ENCODE measurements at places on chromosomes 2 and 18.

GRCh38 chr2:237896507-237896892 lies 37.1 kb downstream of the RAMP1 start:
- no peak for DNase-seq

DNA sequence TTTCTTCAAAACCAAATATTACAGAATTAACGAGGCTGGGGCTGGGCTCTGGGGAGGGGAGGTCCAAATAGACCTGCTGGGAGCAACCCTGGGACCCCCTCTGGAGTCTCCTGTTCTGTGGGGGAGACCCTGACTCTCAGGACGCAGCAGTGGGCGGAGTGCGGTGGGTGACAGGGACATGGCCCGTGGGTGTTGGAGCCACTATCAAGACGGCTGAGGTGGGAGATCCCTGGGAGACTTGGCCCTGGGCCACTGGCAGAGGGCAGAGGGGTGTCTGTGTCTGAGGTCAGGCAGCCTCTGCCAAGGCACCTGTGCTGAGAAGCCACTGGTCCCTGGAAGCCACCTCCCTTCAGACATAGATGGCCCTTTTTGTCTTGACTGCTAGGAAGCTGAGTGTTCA lies 79.5 kb upstream of the CTDP1 start:
- no peak for DNase-seq

DNA sequence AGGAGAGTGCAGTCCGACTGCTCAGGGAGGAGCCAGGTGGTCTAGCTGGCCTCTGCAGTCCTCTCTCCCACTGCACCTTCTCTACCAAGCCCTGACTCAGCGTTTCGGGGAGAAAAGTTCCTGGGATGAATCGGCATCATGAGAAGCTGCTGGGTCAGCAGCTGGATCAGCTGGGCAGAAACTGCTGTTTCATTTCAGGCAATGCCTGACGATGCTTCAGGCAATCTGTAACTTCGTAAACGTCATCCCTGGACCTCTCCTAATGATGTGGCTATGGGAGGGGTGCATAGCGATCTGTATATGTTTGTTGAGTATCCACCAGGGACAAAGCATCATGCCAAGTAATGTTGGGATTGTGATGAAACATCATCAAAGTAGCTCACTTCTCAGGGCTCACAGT lies 20.7 kb downstream of the LIPG start:
- no peak for DNase-seq

DNA sequence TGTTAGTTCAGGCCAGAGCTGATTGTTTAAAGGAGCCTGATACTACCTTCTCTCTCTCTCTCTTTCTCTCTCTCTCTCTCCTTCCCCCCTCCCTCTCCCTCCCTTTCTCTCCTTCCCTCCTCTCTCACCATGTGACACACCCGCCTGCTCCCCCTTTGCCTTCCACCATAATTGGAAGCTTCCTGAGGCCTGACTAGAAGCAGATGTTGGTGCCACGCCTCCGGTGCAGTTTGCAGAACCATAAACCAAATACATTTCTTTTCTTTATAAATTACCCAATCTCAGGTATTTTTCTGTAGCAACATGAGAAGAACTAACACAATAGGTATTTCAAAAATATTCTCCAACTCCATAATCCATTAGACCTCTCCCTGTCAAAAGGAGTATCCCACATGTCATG lies 62.4 kb downstream of the ANKRD62 start:
- DNase-seq, result no peak

GRCh38 chr18:10490401-10491165 lies 35.2 kb upstream of the NAPG start:
- no peak for DNase-seq

DNA sequence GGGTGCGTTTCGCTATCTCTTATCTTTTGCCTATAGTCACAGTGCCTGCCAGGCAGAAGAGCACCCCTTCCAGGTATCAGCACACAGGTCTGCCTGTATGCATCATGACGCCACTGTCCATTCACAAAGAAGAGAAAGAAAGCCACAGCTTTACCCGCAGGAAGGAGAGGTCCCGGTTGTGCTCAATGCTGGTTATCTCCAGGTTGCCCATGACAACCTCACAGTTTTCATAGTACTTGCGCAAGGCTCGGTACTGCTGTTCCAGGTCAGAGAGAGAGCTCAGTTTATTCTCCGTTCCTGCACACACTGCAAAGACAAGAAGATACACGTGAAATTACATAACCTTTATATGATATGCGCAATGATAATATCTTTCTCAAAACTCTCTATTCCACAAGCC lies 414.0 kb downstream of the ERBB4 start:
- no peak for DNase-seq

DNA sequence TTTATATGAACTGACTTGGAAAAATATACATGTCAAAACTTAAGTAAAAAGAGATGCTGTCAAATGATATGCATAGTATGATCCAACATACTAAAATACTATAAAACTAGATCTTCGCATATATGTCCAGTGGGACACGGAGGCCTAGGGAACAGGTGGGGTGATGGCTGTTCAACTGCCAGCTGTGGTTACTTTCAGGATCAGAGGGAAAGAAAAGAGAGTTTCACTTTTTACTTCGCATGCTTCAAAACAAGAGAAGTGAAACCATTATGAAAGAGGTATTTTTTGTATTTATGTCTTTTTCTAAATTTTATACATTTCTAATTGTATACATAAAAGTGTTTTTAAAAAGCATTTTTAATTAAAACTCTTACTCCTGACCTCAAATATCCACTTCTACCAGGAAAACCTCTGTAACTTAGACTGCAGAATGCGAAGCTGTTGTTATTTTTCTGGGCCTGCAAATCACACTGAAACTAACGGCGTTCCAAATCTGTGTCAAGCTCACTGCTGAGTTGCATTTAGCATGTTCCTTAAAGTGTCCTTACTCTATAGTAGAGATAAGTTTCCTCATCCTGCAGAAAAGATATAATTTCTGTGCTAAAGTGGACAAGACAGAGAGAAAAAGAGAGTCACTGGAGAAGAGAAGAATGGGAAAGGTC lies 97.8 kb upstream of the SLC35G4 start:
- DNase-seq, result no peak

- no peak for DNase-seq
Observed at GRCh38 chr2:170817093-170818035, 677 bp downstream of the GAD1 start.

DNA sequence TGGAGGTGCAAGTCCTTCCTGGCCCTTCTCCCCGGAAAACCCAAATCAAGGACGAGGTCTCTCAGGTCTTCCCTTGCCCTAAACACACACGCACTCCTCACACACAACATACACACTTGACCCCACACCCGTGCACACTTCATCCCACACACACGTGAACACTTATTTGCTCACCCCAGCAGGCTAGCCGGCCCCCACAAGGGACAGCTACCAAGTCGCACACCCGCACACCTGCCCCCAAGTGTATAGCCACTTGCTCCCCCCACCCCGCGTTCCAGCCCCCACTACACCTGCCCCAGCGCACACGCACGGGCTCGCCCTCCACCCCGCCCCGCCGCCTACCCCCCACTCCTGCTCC lies 359 bp downstream of the TGFBRAP1 start:
- no peak for DNase-seq

DNA sequence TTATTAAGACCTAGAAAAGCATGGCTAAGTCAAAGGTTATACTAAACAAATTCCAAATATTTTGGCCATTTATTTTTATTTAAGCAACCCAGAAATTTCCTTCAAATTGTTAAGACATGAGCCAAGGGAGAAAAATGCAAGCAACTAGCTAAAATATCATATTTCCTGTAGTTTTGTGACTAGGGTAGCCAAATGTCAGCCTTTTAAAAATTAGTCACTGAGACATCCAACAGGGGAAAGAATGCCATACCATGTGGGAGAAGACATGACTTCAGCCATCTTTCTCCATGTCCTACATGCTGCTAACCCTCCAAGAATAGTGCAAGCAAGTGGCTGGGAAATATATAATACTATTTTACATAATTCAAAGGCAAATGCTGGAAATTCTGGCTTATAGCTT lies 197.9 kb downstream of the DSEL start:
- no peak for DNase-seq

DNA sequence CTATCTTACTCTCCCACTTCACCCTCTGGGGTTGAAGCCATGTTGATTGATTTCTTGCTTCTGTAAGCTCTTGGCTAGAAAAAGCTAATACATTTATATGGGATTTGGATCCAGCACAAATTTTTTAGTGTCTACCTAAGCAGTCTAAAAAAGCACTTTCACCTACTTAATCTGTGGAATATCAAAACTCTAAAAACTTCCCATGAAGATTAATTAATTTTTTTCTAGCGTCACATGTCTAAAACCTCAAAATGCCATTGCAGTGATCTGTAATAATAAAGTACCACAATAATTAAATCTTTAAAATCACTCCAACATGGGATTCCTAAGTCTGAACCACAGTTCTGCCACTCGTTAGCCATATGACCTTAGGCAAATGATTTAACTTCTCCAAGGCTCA lies 180.1 kb downstream of the EN1 start:
- no peak for DNase-seq

- DNase-seq, result no peak
Observed at GRCh38 chr2:77721593-77721992, 199.4 kb upstream of the LRRTM4 start.

GRCh38 chr2:150126839-150127238 lies 360.6 kb downstream of the RND3 start:
- no peak for DNase-seq

GRCh38 chr2:181364492-181365170 lies 92.6 kb upstream of the ITGA4 start:
- no peak for DNase-seq

GRCh38 chr18:35042389-35043071 lies 1.3 kb downstream of the MAPRE2 start:
- DNase-seq, result no peak

DNA sequence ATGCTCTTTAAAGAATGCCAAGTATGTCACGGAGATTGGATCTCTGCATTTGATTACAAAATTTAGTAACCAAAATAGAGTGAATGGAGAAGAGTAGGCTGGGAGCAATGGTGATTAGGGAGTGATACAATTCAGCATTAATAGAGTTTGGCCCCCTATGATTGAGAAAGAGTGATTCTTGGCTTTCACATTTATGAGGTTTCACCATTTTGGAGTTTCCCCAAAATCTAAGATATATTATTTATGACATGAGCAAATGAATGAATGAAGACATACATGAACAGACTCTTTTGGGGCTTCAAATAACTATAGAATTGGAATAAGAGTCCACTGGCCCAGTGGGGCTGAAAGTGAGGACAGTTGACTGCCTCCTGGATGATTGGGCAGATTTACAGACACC lies 255.2 kb downstream of the LPIN1 start:
- no peak for DNase-seq

- DNase-seq, result no peak
Observed at GRCh38 chr2:232485348-232485756, 2.3 kb downstream of the ECEL1 start.
